T-helper 17 cell (primary cell): ENCODE measurements at places on chromosomes 12 and 14.
A peak's percentile ranks its signal among the peaks of the same experiment; 100 is the strongest.

- H3K4me1 ChIP-seq: peaks cover 2% of the 10 kb centered on the region
- H3K36me3 ChIP-seq: peaks cover 2% of the 10 kb centered on the region
- H3K27ac ChIP-seq: no peak overlapping the region
- DNase-seq: no peak
- H3K4me3 ChIP-seq: no peak overlapping the region
- peaks cover 18% of the 10 kb centered on the region for H3K27me3 ChIP-seq
Observed at GRCh38 chr12:88248606-88249005, 106.5 kb downstream of the TMTC3 start.

- H3K36me3 ChIP-seq: peaks cover 8% of the 10 kb centered on the region
- peak overlapping the region; percentile 98 for H3K4me3 ChIP-seq
- no peak for DNase-seq
- no peaks in the 10 kb centered on the region for H3K27me3 ChIP-seq
- peak overlapping the region; percentile 99 for H3K27ac ChIP-seq
- H3K4me1 ChIP-seq: peaks cover 36% of the 10 kb centered on the region
Observed at GRCh38 chr12:56118688-56119357, 757 bp downstream of the ZC3H10 start.

- no peaks in the 10 kb centered on the region for H3K4me1 ChIP-seq
- H3K27ac ChIP-seq: no peak overlapping the region
- H3K36me3 ChIP-seq: no peaks in the 10 kb centered on the region
Observed at GRCh38 chr12:5417500-5417899, 14.4 kb upstream of the NTF3 start.

GRCh38 chr12:129701631-129702101 lies 202.2 kb downstream of the TMEM132D start:
- no peaks in the 10 kb centered on the region for H3K4me1 ChIP-seq
- H3K4me3 ChIP-seq: no peak overlapping the region
- no peaks in the 10 kb centered on the region for H3K27me3 ChIP-seq
- H3K27ac ChIP-seq: no peak overlapping the region
- DNase-seq: no peak

DNA sequence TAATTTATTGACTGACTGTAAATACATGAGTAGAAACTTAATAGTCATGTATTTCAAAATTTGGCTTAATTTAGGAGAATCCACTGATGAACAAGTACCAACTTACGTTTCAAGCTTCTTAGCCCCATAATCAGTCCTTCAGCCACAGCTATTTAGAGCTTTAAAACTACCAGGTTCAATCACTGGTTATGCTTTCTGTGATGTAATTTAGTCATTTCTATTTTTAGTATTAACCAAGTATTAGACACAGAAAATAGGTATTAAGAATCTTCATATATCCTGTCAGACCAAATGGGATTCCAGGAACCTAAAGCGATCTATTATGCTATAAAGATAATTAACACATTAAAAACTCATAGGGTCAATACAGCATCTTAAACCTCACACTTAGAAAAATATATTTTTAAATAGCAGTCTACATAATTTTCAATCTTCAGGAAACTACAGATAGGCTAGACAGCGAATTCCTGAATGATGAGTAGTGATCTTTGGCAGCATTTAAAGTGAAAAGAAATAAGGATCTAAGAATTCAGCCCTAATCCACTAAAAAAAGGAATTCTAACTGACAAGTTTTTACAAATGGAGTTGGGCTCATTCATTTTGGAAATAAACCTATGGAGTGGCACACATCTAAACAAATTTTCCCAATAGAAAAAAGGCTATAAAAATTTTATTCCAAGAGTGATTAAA lies 51.5 kb downstream of the ZC3H14 start:
- no peak overlapping the region for H3K4me3 ChIP-seq
- H3K36me3 ChIP-seq: peaks cover 8% of the 10 kb centered on the region
- H3K4me1 ChIP-seq: peaks cover 10% of the 10 kb centered on the region
- H3K27me3 ChIP-seq: no peaks in the 10 kb centered on the region
- no peak overlapping the region for H3K27ac ChIP-seq

DNA sequence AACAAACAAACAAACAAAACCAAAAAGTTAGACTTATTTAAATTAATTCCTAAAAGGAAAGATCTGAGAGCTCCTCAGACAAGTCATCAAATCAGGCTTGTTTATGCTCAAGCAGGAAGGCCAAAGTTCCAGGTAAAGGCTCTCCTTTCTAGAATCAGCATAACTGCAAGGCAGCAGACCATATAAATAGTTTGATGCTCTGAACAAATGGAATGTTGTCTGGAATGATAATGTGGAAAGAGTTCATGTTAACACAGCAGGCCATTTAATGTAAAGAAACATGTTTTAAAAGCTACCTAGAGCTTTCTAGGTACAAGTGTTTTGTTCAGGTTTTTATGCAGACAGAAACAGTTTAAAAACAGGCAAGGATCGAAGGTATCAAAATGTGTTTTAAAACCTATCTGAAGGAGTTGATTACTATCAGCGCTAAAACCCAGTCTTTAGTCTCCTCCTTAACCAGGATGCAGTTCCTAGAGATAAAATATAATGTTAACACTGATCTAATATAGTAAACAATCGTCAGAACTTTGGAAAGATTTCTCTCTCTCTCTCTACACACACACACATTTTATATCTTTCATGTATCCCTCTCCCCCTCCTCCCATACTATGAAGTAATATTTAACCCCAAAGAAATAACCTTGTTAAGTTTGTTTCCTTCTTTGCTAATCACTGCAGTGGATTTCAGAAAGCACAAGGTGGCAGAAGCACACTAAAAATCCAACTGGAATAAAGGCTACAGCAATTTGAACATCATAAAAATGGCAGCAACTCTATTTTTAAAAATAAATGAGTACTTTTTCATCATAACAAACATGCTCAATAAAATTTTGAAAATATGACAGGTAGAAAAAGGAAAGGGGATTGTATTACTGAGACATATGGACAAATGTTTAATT lies 135.5 kb downstream of the PAWR start:
- H3K4me3 ChIP-seq: no peak overlapping the region
- H3K36me3 ChIP-seq: no peaks in the 10 kb centered on the region
- H3K27me3 ChIP-seq: peaks cover 7% of the 10 kb centered on the region

GRCh38 chr12:42922505-42922850 lies 332.9 kb upstream of the PRICKLE1 start:
- no peaks in the 10 kb centered on the region for H3K36me3 ChIP-seq
- DNase-seq: no peak
- H3K4me1 ChIP-seq: no peaks in the 10 kb centered on the region
- H3K4me3 ChIP-seq: no peak overlapping the region

DNA sequence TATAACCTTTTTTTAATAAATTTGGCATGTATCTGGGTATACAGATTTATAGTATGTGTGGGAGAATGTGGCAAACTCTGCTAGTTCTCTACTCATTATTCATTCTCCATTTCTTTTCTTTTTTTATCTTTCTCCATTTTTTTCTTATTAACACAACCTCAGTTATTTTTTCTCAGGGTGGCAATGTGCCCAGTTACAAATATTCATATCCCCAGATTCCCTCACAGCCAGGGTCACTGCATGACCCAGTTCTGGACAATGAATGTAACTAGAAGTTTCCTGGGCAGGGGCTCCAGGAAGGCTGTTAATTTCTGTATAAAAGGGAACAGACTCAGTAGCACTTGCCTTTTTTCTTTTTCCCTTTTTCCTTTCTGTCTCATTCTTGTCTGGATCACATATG lies 95.6 kb downstream of the VCPKMT start:
- H3K4me3 ChIP-seq: no peak overlapping the region
- no peak for DNase-seq
- peak overlapping the region; percentile 46 for H3K27ac ChIP-seq
- H3K27me3 ChIP-seq: no peaks in the 10 kb centered on the region

DNA sequence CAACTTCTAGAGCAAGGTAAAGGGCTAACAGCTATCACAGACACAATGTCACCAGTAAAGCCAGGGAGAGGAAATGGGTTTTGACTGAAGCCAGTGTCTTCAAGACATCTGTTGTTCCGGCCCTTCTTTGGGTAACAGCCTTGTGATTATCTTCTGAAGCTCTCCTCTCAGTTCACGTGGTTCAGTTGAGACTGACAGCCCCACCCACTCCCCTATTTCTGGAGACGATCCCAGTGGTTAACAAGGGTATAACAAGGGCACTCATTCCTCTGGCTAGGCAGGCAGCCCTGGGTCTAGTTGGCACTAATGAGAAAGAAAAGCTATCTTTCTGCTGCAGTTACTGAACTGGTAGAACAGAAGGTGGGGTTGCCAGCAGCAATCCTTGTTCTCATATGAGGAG lies 6.9 kb downstream of the GNPTAB start:
- peak; percentile 38 for DNase-seq
- no peaks in the 10 kb centered on the region for H3K27me3 ChIP-seq
- peaks cover 28% of the 10 kb centered on the region for H3K4me1 ChIP-seq
- no peaks in the 10 kb centered on the region for H3K36me3 ChIP-seq
- no peak overlapping the region for H3K4me3 ChIP-seq
- H3K27ac ChIP-seq: peak overlapping the region; percentile 32

DNA sequence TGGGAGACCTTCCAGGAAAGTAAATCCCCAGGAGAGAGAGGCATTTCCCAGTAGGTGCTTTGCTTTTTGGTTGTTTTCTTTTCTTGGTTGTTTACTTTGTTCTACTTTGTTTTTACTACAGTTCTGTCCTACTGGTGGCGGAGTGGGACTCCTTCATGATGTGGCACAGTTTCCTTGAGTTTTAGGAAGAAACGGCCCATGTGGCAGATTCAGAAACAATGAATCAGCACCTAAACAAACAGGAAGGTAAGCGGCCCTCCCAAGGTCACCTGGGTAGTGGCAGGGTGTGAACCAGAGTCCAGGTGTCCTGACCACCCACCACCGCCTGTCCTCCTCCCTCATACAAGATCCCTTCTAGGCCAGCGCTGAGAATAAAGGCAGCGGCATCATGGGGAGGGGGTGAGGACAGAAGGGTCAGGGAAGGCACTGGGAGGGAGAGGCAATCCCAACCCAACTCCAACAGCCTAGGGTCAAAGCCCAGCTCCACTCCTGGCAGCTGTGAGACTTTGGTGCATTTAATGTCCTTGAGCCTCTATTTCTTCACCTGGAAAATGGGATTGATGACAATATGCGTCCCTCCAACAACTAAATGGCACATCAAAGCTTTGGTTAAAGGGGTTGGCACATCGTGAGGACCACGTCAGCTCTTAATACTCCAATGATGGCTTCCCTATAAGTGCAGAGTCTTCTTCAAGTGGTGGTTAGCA lies 111.5 kb upstream of the BCL2L14 start:
- no peaks in the 10 kb centered on the region for H3K36me3 ChIP-seq
- no peak for DNase-seq
- H3K4me3 ChIP-seq: no peak overlapping the region
- H3K4me1 ChIP-seq: peaks cover 22% of the 10 kb centered on the region
